ENCODE measurements at places on chromosomes 3 and 15.

GRCh38 chr3:169581633-169582032 is 81.9 kb downstream of the MECOM start:
- peak; percentile 43 for DNase-seq

DNA sequence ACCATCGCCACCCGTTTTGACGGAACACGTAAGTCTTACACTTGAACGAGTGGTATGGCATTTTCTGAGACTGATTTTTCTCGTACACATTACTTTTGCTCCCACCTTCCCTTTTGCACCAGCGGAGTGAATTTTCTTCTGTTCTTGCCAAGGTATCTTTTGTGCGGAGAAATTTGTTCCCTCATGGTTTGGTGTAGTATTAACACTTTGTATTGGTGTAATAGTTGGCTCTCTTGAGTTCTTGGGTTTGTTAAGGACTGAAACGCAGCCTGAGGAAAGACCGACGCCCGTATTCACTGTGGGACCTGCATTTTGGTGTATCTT is 420 bp downstream of the KCNH8 start:
- peak; percentile 2 for DNase-seq

DNA sequence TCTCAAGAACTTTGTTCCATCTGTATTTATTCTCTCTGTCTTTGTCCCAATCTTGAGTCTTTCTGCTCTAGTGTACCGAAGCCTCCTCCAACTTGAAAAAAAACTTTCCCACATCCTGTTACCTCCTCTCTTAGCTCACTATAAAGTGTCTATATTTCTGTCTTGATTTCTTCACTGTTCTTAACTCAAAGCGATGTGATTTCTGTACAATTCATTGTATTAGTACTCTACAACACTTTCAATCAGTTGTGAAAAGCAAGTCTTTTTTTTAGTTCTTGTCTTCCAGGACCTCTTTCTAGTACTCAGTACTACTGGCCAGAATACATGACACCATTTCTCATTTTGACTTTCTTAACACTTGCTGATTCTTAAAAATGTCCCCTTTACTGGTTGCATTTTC is 353.5 kb upstream of the SATB1 start:
- no peak for DNase-seq

- DNase-seq = peak; percentile 9
Measured at GRCh38 chr15:101242160-101242998, 9.5 kb downstream of the CHSY1 start.

- no peak for DNase-seq
Measured at GRCh38 chr3:123651449-123652341, 66.8 kb upstream of the HACD2 start.

DNA sequence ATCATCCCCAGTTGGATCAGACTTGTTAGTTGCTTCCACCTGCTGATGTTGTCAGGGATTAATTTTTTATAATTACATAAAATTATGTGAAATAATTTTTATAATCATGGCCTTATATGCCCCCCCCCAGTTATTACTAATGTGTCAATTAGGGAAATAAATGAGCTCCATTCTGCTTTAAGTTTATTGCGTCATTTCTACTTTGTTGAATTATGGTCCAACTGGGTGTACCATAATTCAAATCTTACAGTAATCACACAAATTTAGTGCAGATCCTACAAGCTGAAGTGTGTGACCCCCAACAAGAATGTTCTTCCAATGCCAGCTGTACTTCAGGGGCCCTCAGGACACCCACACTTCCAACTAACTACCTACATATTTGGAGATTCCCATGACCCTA is 7.5 kb upstream of the NDN start:
- DNase-seq = no peak

GRCh38 chr3:154614601-154615000 is 184.6 kb upstream of the GPR149 start:
- no peak for DNase-seq

GRCh38 chr3:41662288-41662687 is 299.6 kb downstream of the ULK4 start:
- DNase-seq = no peak

DNA sequence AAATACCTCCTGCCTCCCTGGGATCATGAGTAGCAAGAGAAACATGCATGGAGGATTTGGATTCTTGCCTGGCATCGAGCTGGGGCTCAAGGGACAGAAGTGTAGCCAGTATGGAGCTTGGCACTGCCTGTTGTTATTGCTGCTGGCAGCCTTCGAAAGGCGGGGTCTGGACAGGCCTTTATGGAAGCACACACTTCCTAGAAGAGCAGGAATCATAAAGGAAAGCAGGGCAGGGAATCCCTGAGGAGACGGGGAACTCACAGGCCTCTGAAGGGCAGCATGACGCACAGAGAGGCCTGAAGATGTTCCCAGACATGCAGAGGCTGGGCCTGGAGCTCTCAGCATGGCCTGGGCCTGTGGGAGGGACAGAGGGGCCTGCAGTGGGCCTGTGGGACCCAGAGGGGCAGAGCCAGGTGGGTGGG is 18.6 kb upstream of the SLC41A3 start:
- DNase-seq = no peak

- no peak for DNase-seq
Measured at GRCh38 chr15:31384568-31384967, 57.9 kb downstream of the KLF13 start.

DNA sequence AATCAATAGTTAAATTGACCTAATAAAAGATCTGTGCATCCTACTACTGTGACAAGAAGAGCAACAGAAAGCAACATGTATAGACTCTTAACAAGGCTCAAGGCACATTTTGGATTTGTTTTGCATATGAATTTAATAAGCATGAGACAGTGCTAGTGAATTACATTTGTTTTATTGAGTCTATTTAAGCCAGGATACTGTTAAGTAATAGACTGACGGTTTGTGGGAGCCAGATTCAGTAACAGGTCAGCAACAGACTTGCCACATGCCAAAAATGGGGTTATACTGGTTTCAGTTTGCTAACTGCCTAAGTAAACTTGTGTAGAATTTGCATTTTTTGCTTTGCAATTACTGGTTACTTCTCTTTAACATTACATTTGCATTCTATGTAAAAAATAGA is 54.0 kb downstream of the MBNL1 start:
- no peak for DNase-seq

GRCh38 chr3:182500289-182500688 is 293.0 kb upstream of the ATP11B start:
- no peak for DNase-seq

- DNase-seq = no peak
Measured at GRCh38 chr3:151391720-151392119, 7.2 kb upstream of the P2RY12 start.

DNA sequence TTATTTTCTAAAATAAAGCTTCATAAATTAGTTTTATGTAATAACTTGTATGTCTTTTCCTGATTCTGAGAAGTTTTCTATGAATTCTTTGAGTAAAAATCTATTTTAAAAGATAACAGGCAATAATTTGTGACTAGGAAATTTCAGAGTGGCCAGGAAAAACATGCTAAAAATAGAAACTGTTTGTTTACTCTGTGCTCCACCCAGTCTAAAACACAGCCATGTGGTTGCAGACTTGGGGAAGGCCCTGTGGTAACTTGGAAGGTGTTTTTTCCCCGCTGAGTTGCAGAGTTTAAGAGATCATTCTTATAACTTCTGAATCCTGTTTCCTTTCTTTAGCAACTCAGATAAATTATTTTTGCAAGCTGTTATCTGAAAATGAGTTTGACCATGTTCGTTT is 21.9 kb downstream of the PLCL2 start:
- DNase-seq = no peak

- no peak for DNase-seq
Measured at GRCh38 chr15:51191766-51192165, 97.1 kb upstream of the TNFAIP8L3 start.

DNA sequence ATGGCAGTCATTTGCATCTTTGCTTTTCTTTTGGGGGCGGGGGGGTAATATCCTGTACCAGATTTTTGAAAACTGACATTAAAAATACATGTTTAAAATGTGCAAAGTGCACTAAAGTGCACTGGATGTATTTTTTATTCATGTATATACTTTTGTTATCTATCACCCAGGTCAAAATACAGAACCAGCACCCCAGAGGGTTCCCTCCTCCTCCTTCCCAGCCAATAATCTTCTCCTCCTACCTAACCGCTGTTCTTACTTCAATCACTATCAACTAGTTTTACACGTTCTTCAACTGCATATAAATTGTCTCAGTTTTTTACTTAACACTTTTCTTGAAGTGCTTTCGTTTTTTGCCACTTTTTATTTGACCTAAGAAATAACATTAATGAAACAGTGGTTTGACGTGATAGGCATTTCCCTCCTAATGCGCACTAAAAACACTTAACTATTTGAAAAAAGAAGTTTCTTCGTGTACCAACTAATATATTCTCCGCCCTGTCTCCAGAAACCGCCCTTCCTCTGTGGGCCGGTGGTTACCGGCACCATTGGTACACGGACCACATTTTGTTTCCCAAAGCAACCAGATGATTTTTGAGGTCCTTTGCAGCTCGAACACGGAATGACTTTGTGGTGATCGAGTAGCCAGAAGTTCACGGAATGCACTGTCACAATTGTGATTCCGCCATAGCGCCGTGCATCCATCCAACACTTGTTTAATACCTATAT is 836 bp upstream of the AKAP13 start:
- peak; percentile 48 for DNase-seq

DNA sequence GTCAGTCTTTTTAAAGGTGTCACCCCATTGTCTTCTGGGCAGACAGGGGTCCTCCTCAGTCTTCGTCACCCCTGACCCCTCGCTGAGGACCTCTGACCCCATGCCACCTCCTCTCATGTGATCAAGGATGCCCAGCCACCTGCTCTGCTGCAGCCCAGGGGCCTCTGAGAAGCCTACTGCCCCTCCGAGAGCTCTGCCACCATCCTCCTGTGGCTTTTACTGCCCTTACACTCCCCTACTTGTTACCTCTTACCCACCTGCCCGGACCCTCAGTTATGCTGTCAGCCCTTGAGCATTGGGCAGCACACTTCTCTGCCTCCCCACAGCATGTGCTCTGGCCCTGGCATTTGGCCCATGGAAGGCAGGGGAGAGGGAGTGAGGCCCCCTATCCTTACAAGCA is 123.2 kb downstream of the LRRK1 start:
- no peak for DNase-seq

GRCh38 chr3:159139326-159139725 is 337.5 kb downstream of the MFSD1 start:
- DNase-seq = peak; percentile 10

GRCh38 chr3:182693723-182694122 is 99.6 kb upstream of the ATP11B start:
- no peak for DNase-seq

GRCh38 chr15:41599061-41599460 is 40.0 kb downstream of the TYRO3 start:
- no peak for DNase-seq

DNA sequence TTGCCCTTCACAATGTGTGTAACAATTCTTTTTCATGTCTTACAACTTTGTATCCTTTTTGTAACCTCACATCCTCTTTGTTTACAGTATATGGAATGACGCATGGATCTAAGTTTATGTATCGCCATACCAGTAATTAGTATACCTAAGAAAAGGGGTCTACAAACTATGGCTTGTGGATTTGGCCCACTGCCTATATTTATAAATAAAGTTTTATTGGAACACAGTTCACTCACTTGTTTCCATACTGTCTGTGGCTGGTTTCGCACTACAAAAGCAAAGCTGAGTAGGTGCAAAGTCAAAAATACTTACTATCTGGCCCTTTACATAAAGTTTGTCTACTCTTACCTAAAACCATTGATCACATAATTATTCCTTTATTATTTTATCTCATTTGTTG is 226.5 kb downstream of the TBL1XR1 start:
- no peak for DNase-seq

DNA sequence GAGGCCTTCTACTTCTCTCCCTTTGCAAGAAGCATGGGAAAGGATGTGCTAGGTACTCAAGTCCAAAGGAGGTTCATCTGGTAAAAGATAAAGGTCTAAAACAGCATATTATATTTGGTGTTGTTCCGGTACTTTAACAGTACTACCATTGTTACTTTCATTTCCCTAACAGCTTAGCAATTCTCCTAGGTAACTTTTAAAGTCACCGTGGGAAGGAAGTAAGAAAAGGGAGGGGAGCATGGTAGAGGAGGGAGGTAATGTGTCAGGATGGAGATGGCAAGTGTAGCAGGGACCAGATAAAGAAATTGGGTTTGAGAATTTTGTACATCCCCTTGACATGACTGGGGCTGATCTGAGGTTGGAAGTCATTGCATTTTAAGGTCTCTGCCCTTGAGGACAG is 89.4 kb upstream of the SKOR1 start:
- no peak for DNase-seq

- DNase-seq = peak; percentile 37
Measured at GRCh38 chr3:53944028-53944427, 52.4 kb upstream of the SELENOK start.

GRCh38 chr15:67083135-67083762 is 17.8 kb downstream of the SMAD3 start:
- DNase-seq = no peak

DNA sequence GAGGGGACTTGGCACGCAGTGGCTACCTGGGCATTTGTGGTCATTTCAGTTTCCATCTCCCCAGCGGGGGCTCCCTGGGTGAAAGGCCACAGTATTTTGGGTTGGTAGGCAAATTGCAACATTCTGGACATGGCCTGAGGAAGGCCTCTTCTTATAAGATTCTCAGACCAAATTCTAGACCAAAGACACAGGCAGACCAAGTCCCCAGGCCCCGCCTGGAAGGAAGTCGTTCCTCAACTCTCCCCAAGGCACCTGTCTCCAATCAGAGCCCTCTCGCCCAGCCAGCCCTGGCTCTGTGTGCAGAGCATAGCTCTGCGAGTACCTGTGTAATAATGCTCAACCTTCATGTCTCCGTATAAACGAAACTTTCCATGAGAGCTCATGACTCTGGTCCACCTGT is 53.1 kb downstream of the GRIP2 start:
- DNase-seq = no peak

DNA sequence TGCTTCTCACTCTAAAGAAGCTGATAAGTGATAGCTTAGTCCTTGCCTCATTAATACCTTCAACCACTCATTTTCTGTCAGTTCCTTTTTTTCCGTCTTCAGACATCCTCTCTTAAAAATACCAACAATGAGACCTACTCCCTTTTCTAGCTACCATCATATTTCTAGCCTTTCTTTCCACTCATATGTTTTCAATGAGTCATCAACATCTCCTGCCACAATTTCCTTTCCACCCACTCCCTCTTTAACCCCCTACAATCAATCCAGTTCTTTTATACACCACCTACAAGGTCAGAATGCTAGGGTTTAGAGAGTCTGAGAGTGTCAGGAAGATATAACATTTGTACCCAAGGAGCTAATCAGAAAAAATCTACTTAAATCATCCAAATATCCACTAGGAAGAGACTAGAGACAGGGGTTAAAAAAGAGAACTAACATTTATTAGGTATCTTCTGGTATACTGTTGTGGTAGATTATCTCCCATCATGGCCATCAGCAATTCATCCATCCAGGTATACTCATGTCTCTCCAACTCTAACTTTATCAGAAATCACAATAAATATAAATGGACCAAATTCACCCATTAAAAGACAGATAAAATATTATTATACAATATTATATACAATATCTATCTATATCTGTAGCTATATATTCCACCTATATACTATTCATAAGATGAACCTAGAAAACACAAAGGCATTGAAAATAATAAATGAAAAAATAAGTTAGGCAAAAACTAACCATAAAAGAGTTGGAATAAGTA is 42.5 kb downstream of the MYLK start:
- peak; percentile 32 for DNase-seq

Data from kidney tubule cell (primary cell).